ENCODE measurements at places on chromosomes 2 and 18.

- DNase-seq: no peak
Observed at GRCh38 chr18:70176537-70176936, 28.9 kb downstream of the RTTN start.

DNA sequence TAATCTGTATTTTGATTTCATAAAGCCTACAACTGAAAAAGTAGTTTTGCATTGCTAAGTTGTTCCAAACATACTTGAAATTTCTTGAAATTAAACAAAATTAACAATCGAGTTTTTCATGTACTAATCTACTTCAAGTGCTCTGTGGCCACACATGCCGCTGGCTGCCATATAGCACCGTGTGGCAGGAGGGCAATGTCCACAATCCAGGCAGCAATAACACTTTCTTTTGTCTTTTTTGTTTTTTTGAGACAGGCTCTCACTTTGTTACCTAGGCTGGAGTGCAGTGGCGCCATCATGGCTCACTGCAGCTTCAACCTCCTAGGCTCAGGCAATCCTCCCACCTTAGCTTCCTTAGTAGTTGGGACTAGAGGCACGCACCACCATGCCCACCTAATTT is 36.1 kb downstream of the SAP130 start:
- DNase-seq: no peak

DNA sequence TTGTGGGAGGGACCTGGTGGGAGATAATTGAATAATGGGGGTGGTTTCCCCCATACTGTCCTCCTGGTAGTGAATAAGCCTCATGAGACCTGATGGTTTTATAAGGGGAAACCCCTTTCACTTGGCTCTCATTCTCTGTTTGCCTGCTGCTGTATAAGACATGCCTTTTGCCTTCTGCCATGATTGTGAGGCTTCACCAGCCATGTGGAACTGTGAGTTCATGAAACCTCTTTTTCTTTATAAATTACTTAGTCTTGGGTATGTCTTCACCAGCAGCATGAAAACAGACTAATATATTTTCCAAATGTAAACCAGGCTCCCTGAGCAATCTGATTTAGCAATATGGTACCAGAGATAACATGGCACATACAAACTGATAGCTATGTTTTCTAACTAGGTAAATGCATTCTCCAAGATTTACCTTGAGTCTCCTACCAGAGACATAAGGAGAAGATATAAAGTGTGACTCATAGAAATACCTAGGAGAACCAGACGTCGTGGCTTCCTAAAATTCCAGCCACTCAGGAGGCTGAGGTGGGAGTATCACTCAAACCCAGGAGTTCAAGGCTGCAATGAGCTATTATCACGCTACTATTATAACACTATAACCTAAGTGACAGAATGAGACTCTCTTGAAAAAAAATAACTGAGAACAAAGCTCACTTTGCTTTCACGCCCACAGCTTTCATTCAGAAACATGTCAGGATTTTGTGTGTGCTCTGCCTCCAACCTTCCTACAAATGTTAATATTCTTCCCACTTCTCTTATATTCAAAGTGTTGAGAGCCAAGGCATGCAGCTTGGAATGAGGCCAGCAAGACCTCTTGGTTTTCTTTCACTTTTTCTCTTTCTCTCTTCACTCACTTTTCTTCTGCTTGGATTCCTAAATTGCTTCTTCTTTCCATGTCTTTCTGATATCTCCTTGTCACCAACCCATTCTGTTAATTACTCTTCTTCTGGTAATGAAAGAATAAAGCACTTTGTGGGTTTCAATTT is 263.9 kb upstream of the UBE2E3 start:
- no peak for DNase-seq

- DNase-seq: no peak
Observed at GRCh38 chr18:34370704-34371395, 146.1 kb upstream of the NOL4 start.

DNA sequence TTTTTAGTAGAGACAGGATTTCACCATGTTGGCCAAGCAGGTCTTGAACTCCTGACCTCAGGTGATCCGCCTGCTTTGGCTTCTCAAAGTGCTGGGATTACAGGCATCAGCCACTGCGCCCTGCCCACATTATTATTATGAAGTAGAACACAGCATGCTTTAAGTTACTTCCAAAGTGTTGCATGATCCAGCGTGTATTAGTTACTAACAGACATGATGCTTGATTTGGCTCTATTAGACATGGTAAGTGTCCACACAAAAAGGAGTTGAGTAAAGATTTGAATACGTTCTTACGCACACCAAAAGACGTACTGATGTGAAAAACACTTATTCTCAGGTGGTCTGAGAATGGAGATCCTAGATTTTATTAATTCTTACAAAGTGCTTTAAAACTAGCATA is 50.0 kb downstream of the SLC38A11 start:
- DNase-seq: no peak

DNA sequence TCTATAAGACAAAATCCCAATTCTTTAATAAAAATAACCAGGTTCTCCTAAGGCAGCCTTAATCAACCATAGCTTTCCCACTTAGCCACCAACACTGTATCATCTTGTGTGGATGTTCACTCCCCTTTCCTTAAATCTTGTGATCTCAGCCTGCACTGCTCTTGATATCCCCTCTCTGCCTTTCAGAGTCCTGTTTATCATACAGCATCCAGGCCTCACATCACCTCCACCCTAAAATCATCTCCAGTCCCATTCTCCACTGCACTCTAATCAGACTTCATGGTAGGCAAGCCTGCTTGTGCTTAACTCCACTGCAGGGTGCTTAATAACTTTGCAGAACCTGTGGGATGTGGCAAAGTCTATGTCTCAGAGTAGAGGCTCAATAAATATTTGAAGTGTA is 18.8 kb downstream of the ARHGAP15 start:
- no peak for DNase-seq

DNA sequence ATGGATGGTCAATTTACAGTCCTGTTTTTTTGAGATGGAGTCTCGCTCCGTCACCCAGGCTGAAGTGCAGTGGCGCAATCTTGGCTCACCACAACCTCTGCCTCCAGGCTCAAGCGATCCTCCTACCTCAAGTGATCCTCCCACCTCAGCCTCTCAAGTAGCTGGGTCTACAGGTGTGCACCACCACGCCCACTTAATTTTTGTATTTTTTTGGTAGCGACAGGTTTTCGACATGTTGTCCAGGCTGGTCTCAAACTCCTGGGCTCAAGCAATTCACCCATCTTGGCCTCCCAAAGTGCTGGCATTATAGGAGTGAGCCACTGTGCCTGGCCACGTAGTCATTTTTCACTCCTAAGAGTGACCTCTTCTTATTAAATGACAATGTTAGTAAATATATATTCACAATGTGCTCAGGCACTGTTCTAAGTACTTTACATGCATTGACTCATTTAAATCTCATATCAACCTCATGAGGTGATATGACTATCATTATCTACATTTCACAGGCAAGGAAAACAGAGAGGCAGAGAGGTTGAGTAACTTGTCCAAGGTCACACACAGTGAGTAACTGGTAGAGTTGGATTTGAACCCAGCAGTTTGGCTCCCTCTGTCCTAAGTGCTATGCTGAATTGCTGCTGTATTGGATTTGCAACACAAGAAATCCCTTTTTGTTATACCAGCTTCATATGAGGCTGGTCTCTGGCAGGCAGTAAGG is 5.6 kb upstream of the DIS3L2 start:
- DNase-seq: no peak

GRCh38 chr2:206392118-206392517 is 51.2 kb upstream of the ADAM23 start:
- DNase-seq: peak; percentile 3

DNA sequence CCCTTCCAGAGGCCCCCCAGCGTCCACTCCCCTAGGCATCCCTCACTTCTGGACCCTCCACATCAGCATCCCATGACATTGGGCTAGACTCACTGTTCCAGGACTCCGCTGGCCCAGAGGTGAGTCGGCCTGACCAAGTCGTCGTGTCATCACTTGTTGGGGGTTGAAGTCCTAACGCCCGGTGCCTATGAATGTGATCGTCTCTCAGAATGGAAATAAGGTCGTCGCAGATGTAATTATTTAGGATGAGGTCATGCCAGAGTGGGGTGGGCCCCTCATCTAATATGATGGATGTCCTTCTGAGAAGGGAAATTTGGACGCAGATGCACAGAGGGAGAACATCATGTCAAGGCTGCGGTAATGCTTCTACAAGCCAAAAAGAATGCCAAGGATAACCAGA is 142.7 kb downstream of the AGAP1 start:
- DNase-seq: no peak

DNA sequence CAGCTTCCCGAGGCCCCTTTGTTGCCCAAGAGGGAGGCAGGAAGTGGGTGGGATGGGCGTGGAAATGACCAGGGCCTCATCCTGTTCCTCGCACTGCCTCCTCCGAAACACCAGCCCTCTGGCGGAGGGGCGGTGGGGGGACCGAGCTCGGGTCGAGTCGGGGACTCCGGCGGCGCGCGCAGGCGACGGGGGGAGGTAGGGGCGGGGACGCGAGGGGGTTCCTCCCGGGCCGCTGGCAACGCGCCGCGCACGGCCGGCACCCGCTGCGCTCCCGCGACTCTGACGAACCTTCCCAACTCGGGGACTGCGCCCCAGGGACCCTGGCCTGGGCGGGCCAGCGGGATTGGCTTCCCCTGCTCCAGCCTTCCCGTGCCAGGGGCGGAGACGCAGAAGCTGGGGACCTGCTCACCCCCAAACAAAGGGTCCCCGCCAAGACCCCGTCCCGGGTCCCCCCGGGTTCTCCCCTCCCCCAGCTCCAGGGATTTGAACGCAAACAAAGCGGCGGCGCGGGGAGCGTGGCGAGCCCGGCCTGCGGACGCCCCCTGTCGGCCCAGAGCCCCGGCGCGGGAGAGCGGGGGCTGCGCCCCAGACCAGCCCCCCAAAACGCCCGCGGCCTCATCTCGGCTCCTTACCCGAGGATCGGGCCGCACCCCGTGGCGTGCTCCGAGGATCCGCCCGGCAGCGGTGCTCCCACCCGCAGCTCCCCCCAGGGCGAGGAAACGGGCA is 1.2 kb downstream of the SEMA4C start:
- peak; percentile 51 for DNase-seq

DNA sequence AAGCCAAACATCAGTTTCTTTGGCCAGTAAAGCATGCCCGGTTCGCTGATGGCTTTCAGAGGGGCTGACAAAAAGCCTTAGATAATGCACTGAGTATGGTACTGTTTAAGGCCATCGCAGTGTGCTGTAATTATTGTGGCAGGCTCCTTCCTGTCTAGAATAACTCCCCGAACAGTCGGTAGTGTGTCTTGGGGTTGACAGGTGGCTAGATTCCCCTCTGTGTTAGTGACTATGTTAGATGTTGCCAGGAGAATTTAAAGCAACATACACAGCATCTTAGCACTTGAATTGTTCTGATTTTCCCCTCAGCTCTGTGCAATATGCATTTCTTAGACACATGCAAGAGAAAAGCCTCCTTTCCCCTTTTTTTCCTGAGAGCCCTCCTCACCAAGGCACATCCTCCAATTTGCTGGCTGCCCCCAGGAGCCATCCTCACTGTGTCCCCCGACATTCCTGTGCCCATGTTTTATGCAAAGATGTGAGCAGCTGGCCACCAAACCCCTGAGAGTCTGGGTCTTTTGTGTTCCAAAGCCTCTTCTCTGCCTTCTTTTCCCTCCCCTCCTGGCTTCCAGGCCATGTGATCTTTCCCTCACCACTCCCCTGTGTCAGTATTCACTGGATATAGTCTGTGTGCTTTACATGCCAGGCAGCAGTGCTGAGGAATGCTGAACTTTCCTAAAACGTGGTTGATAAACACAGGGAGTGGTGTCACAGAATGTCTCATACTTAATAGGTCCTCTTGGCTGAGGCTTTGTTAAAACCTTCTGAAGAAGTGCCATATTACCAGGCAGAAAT is 331.5 kb downstream of the HRH4 start:
- DNase-seq: no peak

- no peak for DNase-seq
Observed at GRCh38 chr2:232613538-232614134, 19.8 kb upstream of the EFHD1 start.

DNA sequence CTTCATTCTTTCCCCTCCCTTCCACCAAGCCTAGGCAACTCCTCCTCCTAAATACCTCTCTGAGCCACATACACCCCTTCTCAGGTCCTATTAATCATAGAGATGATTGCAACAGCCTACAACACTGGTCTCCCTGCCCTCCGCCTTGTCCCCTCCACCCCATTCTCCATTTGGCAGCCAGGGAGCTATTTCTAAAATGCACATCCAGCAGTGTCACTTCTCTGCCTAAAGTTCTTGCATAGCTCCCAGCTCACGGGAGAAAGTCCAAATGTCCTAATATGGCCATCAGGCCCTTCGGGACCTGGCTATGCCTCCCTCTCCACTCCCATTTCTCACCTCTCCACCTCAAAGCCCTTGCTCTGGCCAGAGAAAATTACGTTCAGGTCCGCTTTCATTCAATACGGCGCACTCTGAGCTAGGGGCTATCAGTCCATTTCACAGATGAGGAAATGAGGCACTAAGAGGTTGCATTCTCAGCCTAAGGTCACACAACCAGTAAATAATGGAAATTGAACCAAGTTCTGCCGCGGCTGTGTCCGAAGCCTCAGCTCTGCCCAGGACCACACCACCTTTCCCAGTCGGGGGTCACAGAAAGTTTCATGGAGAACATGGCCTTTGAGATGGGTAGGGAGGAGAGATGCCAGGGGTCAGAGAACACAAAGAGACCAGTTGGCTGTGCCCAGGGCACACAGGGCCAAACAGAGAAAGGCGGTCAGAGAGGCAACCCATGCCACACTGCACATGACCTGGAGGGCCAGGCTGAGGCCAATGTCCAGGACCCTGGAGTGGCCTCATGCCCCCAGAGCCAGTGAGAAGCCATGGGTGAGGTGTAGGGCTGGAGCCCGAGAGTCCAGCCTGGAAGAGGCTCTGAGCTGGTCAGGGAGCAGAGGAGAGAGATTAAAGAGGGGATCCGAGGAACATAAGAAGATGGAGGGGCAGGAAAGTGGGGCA is 72.8 kb downstream of the TNS1 start:
- peak; percentile 83 for DNase-seq

- DNase-seq: no peak
Observed at GRCh38 chr18:31241900-31242409, 76.0 kb upstream of the DSG1 start.

GRCh38 chr2:233964581-233964980 is 47.4 kb downstream of the TRPM8 start:
- no peak for DNase-seq

DNA sequence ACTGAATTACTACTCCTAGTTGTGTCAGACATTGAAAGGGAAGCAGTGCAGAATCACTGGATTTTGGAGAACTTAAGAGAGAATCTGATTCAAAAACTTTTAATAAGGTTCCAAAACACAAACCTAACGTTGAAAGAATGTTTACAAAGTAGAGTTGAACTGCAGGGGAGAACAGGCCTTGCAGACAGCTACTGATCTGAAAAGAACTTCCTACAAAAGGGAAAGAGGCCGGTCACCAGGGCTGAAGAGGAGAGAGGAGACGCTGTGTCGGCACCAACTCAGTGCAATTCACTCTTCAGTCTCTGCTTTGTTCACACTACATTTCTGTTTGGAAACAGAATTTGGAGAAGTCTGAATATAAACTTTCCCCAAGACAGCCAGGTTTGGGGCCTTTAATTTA is 124.0 kb downstream of the GAREM1 start:
- DNase-seq: no peak
